ENCODE measurements at places on chromosomes 12 and 14. TPM values are rescaled to one million over a fixed set of nuclear protein-coding genes. Genes with fewer than 3 reads are reported as not detected.

Gene OASL
- not detected for total RNA-seq

Gene SIX6
- not detected for total RNA-seq

Gene INSM2
- not detected for total RNA-seq

Gene PRPH
- total RNA-seq = not detected

Gene IAPP
- total RNA-seq = not detected

Gene POTEM
- not detected for total RNA-seq

Gene RIN3
- total RNA-seq = 0.55 TPM

Gene CPM
- 74.4 TPM for total RNA-seq

Gene SPRYD4
- total RNA-seq = 1.4 TPM

Gene FGF6
- total RNA-seq = not detected

Gene HSPA2
- 15.0 TPM for total RNA-seq

Gene GUCY2C
- total RNA-seq = not detected

Gene SDR9C7
- total RNA-seq = not detected

Gene CRADD
- 18.8 TPM for total RNA-seq

Gene CLSTN3
- 0.82 TPM for total RNA-seq

Gene NGB
- total RNA-seq = not detected

Gene KERA
- total RNA-seq = 72.5 TPM

Gene CAPZA3
- not detected for total RNA-seq

- DNase-seq = no peak
Measured at GRCh38 chr12:23564451-23565152, 384.9 kb downstream of the SOX5 start.

DNA sequence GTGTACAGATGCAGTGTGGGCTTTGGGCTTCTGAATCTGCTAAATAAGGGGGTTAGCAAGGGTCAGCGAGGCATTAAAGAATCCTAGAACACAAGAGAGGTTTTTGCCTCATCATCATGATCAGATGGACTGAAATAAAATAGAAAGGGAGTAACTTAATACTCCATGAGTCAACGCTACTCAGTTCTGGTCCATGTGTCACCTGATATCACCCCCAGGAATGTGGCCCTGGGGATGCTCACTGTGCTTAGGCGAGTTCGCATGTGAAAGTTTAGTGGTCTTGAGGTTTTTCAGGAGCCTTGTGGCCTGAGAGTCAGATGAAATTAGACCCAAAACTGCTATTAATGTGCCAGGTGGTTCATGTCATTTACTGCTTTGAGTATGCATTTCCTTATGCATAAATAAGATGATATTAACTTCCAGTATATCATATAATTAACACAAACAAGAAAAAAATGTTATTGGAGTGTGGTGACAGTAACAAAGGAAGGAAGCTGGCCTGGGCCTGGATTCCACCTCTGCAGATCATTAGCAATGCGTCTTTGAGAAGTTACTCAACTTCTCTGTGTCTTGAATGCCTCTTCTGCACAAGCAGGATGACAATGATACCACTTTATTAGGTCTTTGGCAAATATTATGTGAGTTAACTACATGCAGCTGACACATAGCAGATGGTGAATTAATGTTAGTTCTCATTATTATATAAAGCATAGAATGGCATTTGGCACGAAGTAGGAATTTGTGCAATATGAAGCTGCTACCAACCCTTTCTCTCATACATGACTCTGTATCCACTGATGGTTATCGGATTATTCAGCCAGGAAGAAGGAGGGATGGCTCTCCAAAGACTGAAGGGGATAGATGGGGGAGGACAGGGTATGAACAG is 1272.6 kb downstream of the AACS start:
- DNase-seq = no peak

DNA sequence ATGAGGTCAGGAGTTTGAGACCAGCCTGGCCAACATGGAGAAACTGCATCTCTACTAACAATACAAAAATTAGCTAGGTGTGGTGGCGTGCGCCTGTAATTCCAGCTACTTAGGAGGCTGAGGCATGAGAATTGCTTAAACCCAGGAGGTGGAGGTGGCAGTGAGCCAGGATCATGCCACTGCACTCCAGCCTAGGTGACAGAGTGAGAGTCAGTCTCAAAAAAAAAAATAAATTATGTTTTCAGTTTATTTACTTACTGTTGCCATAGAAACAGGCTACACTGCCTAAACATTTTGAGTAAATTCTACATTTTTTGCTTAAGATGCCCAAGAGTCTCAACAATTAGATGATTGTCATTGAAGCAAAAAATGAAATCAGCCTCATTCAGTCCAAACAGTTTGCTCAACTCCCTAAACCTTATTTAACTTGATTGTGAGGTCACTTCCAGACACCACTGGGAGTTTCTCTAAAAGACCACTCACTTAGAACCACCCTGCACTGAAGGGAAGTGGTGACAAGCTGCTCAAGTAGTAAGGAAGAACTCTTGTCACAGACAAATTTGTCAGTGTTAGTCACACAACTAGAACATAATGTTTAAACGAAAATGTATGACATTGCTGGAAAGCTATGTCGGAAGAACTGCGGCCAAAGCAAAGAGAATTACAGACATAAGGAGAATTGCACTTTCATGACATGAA is 9.8 kb upstream of the GNPNAT1 start:
- DNase-seq = peak; percentile 65

GRCh38 chr12:13114251-13115052 is 11.0 kb upstream of the GSG1 start:
- no peak for DNase-seq

DNA sequence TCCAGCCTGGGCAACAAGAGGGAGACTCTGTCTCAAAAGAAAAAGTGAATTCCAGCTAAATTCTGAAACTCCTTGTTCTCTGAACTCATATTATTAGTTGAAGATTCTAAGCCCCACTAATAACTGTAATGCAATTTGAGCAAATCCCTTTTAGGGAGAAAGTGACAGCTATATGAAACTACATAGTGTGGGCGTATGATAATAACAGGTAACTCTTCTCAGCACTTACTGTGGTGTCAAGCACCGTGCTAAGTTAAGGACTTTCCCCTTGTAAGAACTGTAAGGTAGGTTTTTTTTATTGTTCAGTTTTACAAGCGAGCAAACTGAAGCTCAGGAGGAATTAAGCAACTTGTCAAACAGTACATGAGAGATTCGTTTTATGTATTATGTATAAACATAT is 5.4 kb downstream of the ANKRD13A start:
- DNase-seq = no peak

DNA sequence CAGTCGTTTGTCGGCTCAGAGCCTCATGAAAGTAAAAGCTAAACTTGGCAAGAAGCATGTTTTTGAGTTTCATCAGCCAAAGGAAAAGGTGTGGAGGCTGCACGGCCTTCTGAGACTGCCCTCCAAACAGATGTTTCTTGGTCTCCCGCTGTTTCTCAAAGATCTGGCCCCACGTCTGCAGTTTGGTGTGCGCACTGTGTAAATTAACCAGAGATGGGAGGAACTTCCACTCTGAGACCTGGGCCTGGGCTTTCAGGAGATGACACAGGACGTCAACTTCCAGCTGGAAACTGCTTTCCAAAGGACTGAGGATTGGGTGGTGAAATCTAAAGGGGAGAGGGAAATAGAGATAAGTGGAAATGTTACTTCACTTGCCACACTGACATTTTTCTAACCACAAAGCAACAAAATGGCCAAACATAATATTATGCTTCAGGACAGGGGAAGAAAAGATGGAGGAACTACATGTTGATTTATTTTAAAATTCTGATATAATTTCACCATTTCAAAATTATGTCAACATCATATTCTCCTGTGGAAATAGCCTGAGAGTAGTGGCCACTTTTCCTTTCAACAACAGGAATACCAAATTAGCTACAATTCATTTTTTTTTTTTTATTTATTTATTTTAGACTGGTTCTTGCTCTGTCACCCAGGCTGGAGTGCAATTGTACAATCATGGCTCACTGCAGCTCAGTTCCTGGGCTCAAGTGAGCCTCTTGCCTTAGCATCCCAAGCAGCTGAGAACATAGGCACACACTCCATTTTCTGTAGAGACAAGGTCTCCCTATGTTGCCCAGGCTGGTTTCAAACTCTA is 27.6 kb downstream of the KICS2 start:
- no peak for DNase-seq

DNA sequence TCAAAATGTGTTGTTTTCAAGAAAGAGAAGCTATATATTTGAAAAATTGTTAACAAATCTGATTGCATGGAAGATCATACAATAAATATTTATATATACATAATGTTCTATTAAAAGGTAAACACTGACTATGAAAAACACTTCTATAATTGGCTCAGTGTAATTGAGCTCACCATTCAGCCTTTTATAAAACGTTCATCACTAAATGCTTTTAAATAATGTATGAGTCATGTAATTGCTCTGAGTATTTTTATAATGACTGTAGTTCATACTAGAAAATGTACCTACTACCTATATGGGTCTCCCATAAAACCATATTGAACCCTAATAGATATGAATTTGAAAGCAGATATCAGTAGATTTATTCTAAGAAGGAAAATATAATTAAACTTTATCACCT is 240.4 kb upstream of the MGAT4C start:
- DNase-seq = no peak

DNA sequence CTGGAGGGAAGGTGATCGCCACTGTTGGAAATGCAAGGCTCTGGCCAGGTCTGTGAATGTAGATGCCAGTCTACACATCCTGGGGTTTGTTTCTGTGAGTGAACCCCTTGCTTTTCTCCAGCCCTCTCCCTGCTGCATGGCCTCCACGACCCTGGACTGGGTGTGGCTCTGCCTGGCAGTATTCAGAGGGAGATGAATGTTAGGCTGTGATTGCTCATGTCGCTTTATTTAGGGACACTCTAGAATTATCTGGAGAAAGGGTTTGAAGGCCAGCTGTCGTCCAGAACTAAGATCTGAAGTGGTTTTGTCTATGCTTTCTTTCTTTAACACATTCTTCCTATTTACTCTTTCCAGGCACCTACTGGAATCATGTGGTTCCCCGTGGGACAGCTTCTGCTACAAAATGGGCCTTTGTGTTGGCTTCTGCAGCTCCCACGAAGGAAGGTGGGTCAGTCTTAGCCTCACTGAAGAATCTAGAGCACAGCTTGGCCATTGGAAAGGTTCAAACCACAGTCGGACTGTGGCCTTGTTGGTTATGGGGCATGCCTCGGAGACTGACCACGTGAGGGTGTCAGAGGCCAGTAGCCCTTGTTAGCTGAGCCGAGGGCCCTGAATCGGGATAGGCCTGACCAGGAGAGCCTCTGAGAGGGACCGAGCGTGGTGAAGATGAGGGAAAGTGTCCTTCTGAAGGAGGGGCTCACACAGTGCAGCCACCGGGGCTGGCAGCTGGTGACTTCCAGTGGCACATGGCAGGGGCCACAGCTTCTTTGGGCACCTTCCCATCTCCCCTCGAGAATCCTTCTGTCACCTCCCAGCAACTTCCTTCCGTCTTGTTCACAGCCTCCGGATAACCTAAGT is 59.1 kb downstream of the ANKRD9 start:
- no peak for DNase-seq

GRCh38 chr12:131251336-131252101 is 297.8 kb downstream of the ADGRD1 start:
- DNase-seq = no peak

GRCh38 chr14:103130965-103131364 is 7.7 kb downstream of the TNFAIP2 start:
- DNase-seq = peak; percentile 72

DNA sequence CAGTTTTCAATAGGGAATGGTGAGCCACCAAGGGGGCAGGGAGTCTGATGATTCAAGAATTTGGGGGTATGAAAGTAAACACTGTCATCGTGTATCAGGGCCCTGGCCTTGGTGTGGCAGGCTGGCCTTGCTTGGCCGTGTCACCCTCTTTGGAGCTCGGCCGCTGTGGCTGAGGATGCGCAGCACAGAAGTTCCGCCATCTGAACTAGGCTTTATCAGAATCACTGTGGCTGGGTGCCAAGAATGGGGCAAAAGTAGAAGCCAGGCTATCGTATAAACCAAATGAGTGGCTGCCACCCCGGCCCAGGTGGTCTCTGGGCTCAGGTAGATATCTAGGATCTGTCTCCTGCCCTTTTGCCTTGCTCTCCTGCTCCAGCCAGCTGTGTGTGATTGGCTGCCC is 137.4 kb downstream of the PAPOLA start:
- DNase-seq = no peak

- no peak for DNase-seq
Measured at GRCh38 chr14:87461704-87462103, 531.3 kb downstream of the GALC start.

DNA sequence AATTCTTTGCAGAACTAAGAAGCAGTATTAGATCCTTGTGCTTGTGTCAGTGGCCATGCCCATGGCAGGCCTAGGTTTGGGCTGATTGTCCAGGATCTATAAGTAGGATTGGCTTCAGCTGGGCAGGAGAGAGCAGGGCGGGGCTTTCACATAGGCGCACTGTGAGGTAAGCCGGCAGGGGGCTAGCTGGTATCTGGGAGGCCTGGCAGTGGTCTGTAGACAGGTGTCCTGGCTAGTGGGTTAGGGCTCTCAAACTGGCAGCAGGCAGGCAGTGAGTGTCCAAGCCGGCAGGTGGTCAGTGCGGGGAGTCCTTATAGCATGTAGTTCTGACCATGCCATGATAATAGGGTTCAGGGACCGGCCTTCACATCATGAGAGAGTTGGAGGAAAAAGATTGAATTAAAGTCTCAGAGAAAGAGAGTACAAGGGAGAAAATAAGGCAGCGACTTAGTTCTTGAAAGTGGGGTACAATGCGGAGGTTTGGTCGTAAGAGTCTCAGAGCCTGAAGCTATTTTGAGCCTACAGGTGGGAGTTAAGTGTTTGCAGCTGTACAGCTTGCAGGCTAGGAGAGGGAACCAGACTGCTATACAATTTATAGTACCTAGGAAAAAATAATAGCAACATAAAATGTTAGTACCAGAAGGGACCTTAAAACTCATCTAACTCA is 137.4 kb downstream of the TPH2 start:
- no peak for DNase-seq

- no peak for DNase-seq
Measured at GRCh38 chr12:93338598-93338997, 39.1 kb upstream of the NUDT4 start.

- no peak for DNase-seq
Measured at GRCh38 chr12:27400856-27401354, 45.6 kb upstream of the SMCO2 start.
